ENCODE measurements at places on chromosomes 7 and 10.

GRCh38 chr7:101950450-101951119, 133.2 kb downstream of the CUX1 start:
- peak; percentile 22 for DNase-seq

DNA sequence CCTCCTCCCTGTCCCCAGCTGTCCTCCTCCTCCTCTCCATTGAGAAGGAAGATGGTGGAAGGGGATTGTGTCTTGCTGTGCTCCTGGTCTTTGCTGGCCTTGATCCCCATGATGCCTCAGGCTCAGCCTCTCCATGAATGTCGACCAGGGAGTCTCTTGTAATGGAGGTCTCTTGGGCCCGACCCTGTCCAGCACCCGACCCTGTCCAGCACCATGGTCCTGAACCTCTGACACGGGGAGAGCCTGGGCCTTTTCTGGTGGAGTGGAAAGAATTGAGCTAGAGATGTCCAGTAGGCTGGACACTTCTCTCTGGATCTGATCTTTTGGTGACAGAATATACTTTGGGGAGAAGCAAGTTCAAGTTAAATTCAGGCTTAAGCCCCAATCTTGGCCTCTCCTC, 42.3 kb upstream of the HMX3 start:
- DNase-seq = no peak

GRCh38 chr7:155166673-155167370, 96.7 kb downstream of the HTR5A start:
- peak; percentile 77 for DNase-seq

- no peak for DNase-seq
Measured at GRCh38 chr10:124324856-124325632, 93.7 kb downstream of the OAT start.

DNA sequence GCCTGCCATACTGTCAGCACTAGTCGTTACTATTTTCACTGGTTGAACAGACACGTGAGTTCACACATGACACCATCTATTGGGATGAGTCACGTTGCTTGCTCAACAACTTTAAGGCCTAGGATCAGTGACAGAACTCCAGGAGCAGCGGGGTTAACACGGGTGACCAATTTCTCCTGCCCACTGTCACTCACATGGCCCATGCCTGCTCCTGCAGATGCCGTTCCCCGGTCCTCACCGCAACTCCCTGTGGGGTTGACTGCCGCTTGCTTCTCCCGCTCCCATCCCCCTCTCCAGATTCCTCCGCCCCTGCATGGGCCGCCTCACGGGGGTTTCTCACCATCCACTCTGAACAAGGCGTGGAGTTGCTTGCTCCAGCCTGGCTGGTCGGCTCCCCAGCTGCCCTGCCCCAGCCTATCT, 128.2 kb downstream of the TAX1BP1 start:
- no peak for DNase-seq

DNA sequence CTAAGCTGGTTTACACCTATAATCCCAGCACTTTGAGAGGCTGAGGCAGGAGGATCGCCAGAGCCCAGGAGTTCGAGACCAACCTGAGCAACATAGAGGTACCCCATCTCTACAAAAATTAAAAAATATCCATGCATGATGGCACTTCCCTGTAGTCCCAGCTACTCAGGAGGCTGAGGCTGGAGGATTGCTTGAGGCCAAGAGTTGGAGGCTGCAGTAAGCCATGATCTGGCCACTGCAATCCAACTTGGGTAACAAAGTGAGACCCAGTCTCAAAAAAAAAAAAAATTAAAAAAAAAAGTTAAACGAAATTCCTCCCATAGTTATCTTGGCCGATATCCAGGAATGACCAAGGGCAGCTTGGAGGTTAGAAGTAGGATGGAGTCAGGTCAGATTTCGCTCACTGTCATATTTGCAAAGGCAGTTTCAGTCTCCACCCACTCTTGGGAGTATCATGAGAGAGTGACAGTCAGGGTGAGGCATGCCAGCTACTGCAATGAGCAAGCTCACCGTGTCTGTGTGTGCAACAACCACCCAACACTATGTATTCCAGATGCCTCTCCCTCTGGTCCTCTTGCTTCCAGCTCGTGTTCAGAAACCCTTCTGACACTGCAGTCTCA, 6.0 kb upstream of the ZDHHC4 start:
- no peak for DNase-seq

- peak; percentile 47 for DNase-seq
Measured at GRCh38 chr7:84688671-84689070, 494.1 kb upstream of the SEMA3A start.

DNA sequence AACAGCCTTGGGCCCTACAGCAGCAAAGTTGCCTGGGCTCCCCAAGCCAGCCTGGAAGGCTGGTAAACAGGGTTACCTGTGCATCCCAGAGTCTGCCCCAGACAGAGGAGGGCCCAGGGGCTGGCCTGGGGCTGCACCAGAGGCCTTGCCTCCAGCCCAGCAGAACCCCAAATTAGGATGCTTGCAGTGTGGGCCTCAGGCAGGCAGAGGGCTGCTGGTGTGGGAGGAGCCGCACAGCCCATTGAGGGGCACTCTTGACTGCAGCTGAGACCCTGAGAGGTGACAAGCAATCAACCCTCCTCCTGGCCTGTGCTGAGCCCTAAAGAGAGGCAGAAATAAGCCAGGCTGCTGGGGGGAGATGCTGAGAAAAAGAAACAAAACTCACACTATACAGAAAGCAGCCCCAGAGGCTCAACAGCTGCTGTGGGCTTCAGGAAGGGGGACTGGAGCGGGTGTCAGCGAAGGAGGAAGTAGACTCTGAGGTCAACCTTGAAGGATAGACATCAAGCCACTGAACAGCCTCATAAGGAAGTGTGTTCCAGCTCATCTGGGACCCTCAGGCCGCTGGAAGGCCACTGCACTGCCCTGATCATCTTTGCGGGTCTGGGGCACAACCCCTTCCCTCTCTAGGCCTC, 6.6 kb downstream of the AIFM2 start:
- DNase-seq = no peak

GRCh38 chr10:111821871-111822270, 361.7 kb downstream of the GPAM start:
- no peak for DNase-seq

GRCh38 chr10:33215154-33215553, 119.3 kb downstream of the NRP1 start:
- DNase-seq = no peak

- no peak for DNase-seq
Measured at GRCh38 chr10:34102893-34103506, 712.1 kb downstream of the PARD3 start.

- no peak for DNase-seq
Measured at GRCh38 chr10:18312374-18313139, 172.3 kb downstream of the CACNB2 start.

- no peak for DNase-seq
Measured at GRCh38 chr7:135661311-135662122, 797 bp upstream of the STMP1 start.

DNA sequence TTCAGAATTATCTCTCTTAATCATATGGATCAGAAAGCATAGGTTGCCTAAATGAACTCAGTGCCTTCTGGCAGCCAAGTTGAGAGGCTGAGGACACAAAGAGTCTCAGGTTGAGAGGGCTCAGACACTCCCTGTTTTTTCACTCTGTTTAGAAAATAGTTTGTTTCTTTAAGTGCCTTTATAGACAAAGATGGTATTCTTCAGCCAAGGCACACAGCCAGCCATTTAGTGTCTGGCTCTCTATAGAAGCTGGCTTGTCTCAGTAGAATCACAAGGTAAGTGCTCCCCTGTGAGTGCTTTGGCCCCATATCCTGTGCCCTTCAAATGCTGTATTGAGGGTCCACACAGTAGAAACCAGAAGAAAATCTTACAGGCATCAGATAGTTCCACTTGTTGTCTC, 3.6 kb downstream of the GPR158 start:
- no peak for DNase-seq

- DNase-seq = no peak
Measured at GRCh38 chr7:88842201-88842600, 46.7 kb upstream of the TEX47 start.

DNA sequence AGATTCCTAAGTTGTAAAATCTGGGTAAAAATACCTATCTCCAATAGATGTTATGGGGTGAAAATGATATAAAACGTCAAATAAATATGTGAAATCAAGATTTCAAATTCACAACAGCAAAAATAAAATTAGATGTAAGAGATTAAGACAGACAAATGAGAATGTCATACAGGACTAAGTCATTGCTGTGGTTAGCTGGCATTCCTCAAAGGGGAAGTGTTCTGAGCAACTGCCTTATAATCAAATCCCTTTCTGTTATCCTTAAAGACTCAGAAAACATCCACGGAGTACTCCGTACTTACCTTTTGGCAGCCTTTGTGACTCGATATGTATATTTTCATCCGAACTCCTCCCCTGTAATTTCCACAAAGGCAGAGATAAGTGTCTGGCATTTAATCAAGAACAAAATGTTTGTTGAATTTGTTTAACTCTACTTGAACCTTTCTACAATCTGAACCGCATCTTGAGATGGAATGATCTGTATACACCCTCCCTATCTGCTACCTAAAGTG, 559.6 kb downstream of the GATA3 start:
- no peak for DNase-seq

DNA sequence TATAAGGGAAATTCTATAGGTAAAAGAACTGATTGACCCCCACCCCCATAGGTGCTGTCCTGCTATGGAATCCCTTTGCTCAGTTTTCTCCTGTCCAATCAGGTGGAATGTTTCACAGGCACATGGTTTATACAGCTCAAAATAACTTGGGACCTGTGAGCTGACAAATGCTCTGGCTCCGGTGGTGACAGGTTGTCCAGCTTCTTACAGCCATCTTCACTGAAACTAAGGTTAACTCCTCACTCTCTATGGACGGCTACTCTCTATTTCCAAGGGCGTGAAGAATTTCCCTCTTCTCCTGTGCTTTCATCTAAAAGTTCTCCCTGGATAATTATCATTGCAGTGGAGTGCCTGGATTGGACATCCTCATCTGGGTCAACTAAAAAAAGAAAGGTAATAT, at the start of gene MYPN:
Gene MYPN, plus strand, starts transcription at position 158 of the 400 bp plus-strand sequence. CDS start 11,951 bp downstream, outside the sequence.
- DNase-seq = no peak

DNA sequence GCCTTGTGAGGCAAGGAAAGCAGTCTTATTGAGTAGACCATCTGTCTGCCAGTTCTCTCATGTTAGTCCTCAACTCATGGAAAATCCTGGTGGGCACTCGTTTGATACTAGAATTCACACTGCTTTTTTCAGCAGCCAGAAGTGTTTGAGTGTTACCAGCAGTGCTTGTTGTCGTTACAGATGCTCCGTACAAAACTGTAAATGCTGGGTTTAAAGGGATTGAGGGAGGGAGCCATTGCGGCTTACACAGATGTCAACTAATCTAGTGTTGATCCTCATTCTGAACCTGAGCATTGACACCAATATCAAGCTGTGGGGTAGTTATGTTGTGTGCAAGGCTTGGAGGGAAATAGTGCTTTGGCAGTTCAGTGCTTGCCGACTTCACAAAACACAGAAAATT, 348.6 kb downstream of the AUTS2 start:
- no peak for DNase-seq

DNA sequence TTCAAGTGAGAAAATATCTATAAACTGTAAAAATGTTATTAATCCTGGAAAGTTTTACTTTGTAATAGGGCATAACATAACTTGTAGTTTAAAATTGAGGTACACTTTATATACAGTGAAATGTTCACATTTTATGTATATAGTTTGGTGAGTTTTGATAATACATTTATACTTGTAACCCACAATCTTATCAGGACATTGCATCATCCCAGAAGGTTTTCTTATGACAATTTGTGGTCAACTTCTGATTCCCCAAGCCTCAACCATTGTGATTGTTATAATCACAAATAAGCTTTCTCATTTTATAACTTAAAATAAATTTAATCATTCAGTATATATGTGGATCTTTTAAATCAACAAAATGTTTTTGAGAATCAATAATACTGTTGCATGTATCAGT, 151.1 kb downstream of the TFPI2 start:
- no peak for DNase-seq

DNA sequence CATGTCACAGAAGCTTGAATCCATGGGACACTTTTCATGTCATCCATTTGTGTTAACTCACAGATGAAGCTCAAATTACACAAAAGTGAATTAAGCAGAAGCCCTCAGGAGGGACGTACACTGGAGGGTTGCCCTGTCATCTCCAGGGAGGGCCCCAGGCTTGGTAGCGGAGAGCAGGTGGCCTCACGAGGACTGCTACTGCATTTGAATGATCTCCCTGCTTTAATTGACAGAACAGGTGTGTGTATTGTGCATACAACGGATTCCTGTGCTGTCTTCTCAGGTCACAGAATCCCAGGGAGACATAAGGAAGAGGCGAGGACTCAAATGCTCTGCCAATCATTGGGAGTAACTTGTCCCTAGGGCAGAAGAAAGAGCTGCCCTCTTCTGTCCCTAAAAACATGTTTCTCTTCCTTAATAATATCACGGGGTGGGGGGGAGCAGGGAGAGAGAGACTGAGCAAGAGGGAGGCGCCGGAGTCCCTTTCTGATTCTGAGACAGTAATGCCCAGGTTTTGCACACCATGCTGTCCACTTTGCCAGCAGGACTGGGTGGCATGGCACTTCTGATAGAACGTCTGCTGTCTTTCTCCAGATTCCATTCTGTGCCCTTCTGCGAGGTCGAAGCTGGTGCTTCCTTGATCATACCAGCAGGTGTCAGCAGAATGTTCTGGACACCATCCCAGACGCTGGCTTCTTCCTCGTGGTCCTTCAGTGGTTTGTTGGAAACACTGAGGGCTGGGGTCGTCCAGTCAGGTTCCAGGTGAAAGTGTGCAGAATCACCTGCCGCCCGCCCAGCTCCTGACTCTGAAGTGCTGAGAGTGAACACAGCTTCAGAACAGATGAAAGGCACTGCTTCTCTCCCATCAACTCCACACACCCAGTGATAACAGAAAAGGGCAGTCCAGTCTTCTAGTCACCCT, 26.2 kb upstream of the RASGEF1A start:
- DNase-seq = peak; percentile 13

DNA sequence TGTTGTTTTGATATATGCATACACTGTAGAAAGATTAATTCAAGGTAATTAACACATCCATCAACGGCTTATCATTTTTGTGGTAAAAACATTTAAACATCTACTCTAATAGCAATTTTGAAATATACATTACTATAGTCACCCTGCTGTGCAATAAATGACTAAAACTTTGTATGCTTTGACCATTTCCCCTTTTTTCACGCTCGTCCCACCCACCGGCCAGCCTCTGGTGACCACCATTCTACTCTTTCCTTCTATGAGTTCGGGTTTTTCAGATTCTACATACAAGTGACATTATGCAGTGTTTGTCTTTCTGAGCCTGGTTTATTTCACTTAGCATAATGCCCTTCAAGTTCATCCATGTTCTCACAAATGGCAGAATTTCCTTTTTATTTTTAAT, 21.3 kb downstream of the CYCS start:
- DNase-seq = no peak
